ENCODE measurements at places on chromosomes 13 and 19.

DNA sequence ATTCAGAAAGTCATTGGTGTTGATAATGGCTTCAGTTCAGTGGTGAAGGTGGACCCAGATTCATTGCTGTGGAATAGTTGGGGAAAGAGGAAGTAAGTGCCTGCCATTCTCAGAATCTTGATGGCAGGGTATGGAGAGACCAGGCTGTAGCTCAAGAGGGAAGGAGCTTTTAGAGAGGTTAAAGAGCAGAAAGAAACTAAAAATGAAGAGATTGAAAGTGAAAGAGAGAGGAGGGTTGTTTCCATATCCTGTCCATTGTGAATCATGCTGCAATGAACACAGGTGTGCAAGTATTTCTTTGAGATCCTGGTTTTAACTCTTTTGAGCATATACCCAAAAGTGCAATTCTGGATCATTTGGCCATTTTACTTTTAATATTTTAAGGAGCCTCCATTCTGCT is 12.5 kb downstream of the GJB6 start:
- no peak for DNase-seq

- DNase-seq = no peak
These were observed 32.6 kb downstream of the RUBCNL start for GRCh38 chr13:46354156-46355087.

- no peak for DNase-seq
These were observed 7.4 kb downstream of the SYT3 start for GRCh38 chr19:50632151-50632835.

DNA sequence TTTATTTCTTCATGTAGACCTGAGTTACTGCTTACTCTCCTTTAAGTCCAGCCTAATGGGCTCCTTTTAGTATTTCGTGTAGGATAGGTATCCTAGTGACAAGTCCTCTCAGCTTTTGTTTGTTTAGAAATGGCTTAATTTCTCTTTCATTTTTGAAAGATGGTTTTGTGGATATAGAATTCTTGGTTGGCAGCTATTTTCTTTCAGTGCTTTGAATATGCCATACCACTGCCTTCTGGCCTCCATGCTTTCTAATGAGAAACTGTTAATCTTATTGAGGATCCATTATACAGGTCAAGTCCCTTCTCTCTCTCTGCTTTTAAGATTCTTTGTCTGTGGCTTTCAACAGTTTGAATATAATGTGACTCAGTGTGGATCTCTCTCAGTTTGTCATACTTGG is 46.8 kb upstream of the SACS start:
- DNase-seq = no peak

GRCh38 chr13:84831666-84832657 is 949.7 kb upstream of the SLITRK1 start:
- no peak for DNase-seq

DNA sequence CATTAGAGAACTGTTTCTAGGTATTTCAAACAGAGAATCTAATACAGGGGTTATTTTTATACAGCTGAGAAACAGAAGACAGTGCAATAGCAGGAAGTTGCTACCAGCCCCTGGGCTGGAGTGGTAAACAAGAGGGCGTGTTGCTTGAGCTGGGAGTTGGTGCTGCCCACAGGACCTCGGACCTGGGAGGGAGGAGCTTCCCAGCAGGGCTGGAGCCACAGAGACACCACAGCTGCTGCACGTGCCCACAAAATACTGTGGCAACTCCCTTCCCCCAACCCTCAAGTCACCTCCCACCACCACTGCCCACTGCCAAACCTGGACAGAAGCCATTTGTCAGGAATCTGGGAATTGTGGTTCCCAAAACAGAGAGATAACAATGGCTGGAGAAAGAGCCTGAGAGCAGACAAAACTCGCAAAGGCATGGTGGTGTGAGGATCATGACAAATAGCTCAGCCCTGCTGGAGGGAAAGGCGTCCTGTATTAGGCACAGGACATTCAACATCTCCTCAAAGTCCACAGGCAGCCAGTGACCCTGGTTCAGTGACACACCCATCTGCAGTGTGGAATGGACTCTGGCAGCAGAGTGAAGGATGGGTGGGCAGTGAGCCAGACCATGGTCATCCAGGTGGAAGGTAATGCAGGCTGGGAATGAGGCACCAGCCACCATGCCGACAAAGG is 57.2 kb downstream of the SPATA13 start:
- peak; percentile 68 for DNase-seq

DNA sequence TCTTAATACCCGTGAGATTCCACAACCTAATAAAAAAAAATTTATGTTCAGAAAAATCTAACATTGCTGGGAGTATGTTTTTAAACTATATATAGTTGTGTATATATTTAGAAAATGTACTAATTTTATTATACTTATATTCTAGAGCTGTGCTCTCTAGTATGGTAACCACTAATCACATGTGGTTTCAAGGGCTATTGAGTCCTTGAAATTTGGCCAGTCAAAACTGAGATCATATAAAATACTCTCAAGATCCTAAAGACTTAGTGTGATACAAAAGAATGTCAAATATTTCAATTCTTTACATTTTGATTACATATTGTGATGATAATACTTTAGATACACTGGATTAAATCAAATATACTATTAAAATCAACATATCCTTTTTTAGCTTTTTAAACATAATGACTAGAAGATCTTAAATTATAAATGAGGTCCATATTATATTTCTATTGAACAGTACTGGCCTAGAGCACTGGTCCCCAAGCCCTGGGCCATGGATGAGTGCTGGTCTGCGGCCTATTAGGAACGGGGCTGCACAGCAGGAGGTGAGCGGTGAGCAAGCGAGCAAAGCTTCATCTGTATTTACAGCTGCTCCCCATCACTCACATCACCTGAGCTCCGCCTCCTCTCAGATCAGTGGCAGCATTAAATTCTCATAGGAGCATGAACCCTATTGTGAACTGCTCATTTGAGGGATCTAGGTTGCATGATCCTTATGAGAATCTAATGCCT is 176.5 kb upstream of the NBEA start:
- no peak for DNase-seq

DNA sequence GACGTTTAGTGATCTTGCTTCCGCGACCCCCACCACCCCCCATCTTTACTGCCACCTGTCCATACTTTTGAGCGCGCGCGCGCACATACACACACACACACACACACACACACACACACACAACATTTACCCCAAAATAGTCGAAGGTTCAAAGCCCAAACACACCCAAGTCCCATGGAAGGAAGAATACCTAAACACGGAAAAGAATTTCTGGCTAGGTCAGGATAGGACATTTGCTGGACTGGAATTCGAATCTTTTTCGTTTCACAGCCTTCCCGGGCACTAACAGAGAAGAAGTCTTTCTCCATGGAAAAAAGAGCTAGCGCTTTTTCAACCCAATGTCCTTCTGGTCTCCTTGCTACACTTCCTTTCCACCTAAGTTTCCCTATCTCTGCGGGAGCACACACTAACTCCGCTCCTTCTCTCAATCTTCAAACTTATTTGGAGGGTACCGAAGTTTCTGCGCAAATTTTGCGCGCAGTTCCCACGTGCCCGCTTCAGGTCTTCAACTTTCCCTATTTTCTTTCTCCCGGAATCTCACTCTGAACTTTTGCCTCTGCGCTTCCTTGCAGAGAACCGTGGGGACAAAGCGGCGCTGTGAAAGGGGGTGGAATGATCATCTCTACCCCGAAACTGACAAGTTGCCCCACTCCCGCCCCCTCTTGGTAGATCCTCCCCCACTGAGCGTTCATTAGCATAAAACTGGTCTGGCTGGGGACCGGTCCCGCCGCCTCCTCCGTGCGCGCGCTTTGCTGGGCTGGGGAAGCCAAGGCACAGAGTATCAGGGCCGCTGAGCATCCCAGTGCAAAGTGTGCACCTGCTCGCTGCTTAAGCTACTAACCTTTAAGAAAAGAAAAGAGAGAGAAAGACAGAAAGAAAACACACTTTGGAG is 2.7 kb downstream of the DACH1 start:
- DNase-seq = peak; percentile 69

DNA sequence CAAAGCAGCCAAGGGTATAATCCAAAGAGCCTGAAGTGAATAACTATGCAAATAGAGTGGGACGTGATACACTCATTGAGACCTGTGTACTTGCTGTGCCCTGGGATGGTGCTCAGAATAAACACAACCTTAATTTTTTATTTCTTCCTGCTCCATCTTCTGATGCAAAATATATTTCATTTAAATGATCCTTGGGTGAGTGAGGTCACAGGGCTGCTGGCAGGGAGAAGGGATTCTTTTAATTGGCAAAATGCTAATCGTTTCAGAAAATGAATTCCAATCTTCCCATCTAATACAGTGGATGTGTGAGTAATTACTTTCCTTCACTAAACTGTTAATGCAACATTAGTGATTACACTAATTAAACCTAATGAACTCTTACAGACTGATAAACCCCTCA is 63.5 kb downstream of the SIAH3 start:
- no peak for DNase-seq

GRCh38 chr13:54687173-54687572 is 1658.6 kb downstream of the OLFM4 start:
- no peak for DNase-seq
